ENCODE measurements at places on chromosomes 3 and 15. TPM values are rescaled to one million over a fixed set of nuclear protein-coding genes. Genes with fewer than 3 reads are reported as not detected.

The AGTR1 gene
- not detected for total RNA-seq

- DNase-seq, result peak; percentile 37
These were observed 37.6 kb downstream of the TMCC1 start for GRCh38 chr3:129855832-129856419.

The SLC22A13 gene
- total RNA-seq, result 0.91 TPM

The ADCY5 gene
- total RNA-seq, result not detected

DNA sequence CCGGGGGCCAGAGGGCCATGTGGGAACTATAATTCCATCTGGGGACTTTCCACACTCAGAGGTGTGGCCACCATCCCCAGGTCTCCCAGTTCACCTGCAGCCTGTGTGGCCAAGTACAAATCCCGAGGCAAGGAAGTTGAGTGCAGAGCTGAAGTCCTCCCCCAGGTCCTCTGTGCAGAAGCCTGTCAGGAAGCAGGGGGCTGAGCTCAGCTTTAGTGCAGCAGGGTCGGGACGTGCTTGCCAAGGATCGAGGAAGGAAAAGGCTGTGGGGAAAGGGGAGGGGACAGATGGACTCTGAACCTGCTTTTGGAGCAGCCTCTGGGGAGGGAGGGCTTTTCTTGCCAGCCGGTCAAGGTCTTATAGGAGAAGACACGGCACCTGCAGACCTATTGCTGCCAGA is 67.7 kb downstream of the CHRNA7 start:
- no peak for DNase-seq

The SLC12A8 gene
- 2.0 TPM for total RNA-seq

- DNase-seq, result no peak
These were observed 11.0 kb upstream of the CTNNB1 start for GRCh38 chr3:41188306-41188705.

DNA sequence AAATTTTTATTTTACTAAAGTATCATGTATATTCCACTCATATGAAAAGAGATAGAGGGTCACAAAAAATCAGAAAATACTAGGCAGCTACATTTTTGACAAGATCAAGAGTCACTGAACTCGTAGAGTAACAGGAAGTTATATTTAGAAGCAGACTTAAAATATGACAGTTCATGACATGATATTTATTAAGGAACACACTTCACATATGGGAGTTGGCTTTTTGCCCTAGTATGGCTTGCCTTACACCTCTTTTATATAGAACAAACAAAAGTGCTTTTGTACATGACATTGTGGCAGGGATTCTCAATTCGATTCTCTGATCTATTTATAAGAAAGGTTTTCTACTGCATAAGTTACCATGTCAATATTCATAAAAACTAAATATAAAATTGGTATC is 80.1 kb upstream of the GBE1 start:
- no peak for DNase-seq

DNA sequence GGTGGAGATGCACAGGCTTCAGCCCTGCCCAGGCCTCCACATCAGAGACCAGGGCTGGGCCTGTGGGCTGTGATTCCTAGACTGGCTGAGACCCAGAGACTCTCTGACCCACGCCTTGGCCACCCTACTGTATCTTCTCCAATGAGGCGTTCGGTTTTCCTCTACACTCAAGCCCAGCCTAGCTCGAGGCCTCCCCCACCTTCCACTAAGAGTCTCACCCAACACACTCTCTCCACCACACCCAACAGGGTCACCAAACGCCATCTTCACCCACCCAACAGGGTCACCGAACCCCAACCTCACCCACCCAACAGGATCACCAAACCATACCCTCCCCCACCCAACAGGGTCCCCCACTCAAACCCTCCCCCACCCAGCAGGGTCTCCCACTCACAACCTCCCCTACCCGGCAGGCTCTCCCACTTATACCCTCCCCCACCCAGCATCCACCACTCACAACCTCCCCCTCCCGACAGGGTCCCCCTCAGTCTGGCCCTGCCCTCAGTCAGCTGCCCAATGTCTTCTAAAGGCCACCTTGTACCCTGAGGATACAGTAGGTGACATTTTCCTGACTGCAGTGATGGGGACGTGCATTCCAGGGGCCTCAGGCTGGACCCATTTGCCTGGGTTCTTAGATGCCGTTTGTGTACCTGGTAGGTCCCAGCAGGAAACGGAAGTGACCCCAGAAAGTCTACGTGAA is 20.4 kb downstream of the CFAP100 start:
- DNase-seq, result no peak

The GJD2 gene
- not detected for total RNA-seq

DNA sequence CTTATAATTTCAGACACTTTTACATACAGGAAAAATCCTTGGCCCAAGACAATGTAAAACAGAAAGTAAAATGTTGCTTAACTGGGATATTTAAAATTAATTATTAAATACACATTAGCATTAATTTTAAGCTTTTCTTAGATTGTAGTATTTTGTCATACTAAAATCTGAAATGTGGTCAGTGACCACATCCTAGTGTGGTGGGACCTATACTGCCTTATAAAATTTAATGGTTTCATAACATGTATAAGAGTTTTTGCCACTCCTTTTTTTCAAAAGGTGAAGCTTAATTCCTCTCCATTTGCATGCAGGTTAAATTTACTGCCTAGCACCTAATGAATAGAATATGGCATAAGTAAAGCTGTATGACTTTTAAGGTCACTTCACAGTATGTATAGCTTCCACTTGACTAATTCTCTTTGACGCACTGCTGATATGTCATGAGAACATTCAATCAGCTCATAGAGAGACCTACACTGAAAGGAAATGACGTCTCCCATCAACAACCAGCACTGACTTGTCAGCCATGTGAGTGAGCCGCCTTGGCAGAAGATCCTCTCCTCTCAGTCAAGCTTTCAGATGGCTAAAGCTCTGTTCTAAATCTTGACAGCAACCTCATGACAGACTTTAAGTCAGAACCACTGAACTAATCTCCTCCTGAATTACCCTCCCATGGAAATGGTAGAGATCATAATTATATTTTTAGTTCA is 847.8 kb downstream of the SI start:
- DNase-seq, result no peak

GRCh38 chr3:178964551-178964950 is 107.1 kb downstream of the ZMAT3 start:
- DNase-seq, result no peak

The SLC27A2 gene
- total RNA-seq, result 1.3 TPM

The CLDN16 gene
- total RNA-seq, result 0.74 TPM

- DNase-seq, result peak; percentile 95
These were observed 14.9 kb downstream of the LIPH start for GRCh38 chr3:185537369-185537970.

The UBAP1L gene
- 0.06 TPM for total RNA-seq

The GREM1 gene
- total RNA-seq, result 35.3 TPM

- DNase-seq, result no peak
These were observed 240.7 kb downstream of the PCCB start for GRCh38 chr3:136490646-136491405.

DNA sequence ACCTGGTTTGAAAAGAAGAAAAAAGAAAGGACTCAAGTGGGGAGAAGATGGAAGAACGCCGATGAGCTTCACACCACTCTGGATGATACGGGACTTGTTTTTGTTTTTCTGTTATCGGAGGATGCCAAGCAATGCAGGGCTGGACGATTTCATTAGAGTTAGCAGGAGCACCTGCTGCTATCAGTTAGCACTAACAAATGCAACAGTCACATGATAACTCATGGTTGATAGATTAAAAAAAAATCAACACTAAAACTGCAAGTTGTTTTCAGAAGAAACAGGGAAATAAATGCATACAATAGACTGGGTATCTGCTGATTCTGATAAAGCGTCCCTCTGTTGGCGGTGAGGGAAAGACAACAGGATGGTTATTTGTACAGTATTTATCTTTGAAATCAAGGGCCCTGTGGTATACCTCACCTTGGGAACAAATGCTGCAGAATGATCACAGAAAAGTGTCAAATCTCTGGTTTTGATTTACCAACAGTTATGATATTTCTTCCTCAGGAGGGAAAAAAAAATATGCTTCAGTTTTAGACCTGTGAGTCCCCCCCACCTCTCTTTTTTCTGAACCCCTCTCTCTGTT is 575.1 kb downstream of the FOXP1 start:
- no peak for DNase-seq

The HTR3E gene
- not detected for total RNA-seq

The SST gene
- total RNA-seq, result not detected

- DNase-seq, result no peak
These were observed 257.6 kb upstream of the TLE3 start for GRCh38 chr15:70355275-70355795.

- peak; percentile 88 for DNase-seq
These were observed 5.5 kb upstream of the CFAP100 start for GRCh38 chr3:126389112-126389793.

DNA sequence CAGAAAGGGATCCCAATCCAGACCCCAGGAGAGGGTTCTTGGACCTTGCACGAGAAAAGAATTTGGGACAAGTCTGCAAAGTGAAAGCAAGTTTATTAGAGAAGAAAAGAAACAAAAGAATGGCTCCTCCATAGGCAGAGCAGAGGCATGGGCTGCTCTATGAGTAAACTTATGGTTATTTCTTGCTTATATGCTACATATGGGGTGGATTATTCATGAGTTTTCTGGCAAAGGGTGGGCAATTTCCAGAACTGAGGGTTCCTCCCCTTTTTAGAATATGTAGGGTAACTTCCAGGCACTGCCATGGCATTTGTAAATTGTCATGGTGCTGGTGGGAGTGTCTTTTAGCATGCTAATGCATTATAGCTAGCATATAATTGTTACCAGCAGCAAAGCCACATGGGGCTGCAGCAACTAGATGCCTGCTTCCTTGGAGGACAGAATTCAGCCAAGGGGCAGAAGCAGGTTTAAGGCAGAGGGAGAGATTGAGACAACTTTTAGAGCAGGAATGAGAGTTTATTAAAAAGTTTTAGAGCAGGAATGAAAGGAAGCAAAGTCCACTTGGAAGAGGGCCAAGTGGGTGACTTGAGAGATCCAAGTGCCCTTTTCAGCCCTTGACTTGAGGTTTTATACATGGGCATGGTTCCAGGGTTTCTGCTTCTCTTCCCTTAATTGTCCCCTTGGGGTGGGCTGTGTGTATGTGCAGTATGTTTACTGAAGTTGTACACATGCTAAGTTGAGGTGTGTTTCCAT is 41.3 kb downstream of the METTL6 start:
- no peak for DNase-seq

The NR1I2 gene
- 1.3 TPM for total RNA-seq

The GALNT15 gene
- 0.69 TPM for total RNA-seq

The SPSB4 gene
- 2.4 TPM for total RNA-seq

The PLSCR2 gene
- not detected for total RNA-seq

DNA sequence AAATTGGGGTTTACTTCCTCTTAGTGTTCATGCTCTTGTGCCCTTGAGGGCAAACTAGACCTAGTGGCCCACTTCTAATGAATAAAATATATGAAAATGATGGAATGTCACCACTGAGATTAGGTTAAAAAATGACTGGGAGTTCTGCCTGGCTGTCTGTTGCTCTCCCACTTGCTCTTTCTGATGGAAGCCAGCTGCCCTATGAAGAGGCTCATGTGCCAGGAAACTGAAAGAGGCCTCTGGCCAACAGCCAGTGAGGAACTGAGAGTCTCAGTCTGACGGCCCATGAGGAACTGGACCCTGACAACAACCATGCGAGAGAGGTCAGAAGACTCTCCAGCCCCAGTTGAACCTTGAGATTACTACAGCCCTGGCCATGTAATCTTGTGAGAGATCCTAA is 107.1 kb upstream of the FHIT start:
- DNase-seq, result no peak

GRCh38 chr3:2218375-2218774 is 119.7 kb downstream of the CNTN4 start:
- DNase-seq, result no peak

The FBXO45 gene
- total RNA-seq, result 33.4 TPM

The GOLGA6B gene
- total RNA-seq, result not detected

GRCh38 chr3:143203848-143204247 is 84.3 kb downstream of the CHST2 start:
- DNase-seq, result peak; percentile 21

- peak; percentile 83 for DNase-seq
These were observed 69.4 kb downstream of the FHIT start for GRCh38 chr3:61181874-61182273.

DNA sequence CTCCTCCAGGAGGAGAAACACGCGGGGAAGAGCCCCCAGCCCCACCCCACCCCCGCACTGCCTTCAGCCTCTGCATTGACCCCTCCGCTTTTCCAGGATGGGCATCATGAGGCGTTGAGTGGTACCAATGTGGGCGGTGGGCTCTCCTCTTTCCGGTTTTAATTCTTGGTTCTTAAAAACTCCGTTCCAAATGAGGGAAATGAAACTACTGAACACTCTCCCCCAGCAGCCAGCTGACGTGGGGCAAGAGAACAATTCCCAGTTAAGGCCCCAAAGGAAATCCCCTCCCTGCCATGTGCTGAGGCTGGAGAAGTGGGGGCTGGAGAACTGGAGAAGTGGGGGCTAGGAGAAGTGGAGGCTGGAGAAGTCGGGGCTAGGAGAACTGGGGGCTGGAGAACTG is 5.3 kb upstream of the NRROS start:
- no peak for DNase-seq

GRCh38 chr3:172685331-172686214 is 25.3 kb downstream of the NCEH1 start:
- no peak for DNase-seq

The GAP43 gene
- total RNA-seq, result 0.12 TPM

The GOLGA8A gene
- 19.6 TPM for total RNA-seq

GRCh38 chr3:195597848-195598247 is 14.1 kb upstream of the APOD start:
- no peak for DNase-seq

DNA sequence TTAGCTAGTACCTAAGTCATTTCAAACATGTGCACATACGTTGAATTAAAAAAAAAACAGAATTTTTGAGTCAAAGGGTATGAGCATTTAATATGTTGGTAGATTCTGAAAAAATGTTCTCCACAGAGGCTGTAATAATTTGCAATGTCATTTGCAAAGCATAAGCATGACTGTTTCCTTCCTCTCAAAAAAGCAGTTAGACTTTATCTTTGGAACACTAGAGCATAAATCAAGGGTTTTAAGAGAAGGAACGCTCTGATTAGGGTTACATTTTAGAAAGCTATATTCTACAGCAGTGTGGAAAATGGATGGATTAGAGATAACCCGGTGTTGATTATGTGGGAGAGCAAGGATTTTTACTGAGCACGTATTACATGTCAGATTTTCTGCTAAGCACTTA is 193.7 kb downstream of the WDR72 start:
- no peak for DNase-seq

DNA sequence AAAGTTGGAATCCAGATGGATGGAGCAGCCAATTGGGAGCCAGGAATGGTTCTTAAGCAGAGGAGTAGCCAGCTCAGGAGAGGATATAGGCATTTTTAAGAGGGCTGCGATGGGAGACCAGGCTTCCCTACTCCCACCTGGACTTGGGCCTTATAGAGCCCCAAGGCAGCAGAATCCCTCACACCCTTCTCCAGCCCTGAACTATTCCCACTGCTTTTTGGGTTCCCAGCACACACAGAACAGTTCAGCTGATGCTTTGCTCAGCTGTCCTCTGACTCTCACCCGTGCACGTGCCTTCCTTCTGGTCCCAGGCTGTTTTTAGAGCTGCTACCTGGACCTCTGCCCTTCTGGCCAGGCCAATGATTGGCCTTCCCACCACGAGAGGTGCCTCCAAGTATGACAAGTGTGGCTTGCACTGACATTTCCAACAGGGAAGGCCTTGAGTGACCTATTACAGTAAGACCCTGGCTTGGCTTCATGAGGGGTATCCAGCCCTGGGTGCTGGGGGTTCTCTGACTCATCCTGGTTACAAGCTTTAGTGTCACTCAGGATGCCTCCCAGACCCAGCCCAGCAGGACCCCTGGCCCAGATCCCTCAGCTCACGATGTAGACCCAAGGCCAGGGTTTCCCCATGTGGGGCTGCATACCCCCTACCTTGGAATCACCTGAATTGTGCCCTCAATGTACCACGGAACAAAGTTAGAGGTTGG is 25.2 kb downstream of the NOX5 start:
- no peak for DNase-seq
